Right hindlimb (tissue), 1 donor: ENCODE measurements at places on chromosomes 13 and 19.
A peak's percentile ranks its signal among the peaks of the same experiment; 100 is the strongest.

DNA sequence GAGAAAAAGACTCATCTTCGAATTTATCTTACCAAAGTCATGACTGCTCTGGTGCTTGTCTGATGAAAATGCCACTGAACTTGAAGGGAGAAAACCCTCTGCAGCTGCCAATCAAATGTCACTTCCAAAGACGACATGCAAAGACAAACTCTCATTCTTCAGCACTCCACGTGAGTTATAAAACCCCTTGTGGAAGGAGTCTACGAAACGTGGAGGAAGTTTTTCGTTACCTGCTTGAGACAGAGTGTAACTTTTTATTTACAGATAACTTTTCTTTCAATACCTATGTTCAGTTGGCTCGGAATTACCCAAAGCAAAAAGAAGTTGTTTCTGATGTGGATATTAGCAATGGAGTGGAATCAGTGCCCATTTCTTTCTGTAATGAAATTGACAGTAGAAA lies 19.2 kb upstream of the PHF11 start:
- DNase-seq = no peak

DNA sequence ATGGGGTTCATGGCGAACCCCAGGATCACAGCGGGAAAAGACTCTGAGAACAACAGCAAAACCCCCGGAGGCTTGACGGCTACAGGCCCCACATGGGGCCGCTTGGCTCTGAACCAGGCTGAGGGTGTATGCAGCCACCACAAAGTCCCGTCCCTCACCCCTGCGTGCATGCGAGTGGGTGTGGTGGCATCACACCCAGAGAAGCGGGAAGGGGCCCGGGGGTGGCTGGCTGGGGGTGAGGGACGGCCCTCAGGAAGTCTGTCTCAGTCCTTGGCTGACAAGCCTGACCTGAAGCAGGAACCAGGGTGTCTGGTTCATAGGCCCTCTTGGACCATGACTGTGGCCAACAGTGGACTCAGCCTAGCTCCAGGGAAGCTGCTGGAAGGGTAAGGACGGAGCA lies 34.2 kb downstream of the CEBPG start:
- peak; percentile 22 for DNase-seq

- no peak for DNase-seq
These were observed 10.0 kb upstream of the GRTP1 start for GRCh38 chr13:113373811-113374485.

GRCh38 chr19:57212109-57212508 lies 18.7 kb upstream of the AURKC start:
- no peak for DNase-seq

GRCh38 chr13:37473035-37473434 lies 125.5 kb downstream of the POSTN start:
- no peak for DNase-seq

DNA sequence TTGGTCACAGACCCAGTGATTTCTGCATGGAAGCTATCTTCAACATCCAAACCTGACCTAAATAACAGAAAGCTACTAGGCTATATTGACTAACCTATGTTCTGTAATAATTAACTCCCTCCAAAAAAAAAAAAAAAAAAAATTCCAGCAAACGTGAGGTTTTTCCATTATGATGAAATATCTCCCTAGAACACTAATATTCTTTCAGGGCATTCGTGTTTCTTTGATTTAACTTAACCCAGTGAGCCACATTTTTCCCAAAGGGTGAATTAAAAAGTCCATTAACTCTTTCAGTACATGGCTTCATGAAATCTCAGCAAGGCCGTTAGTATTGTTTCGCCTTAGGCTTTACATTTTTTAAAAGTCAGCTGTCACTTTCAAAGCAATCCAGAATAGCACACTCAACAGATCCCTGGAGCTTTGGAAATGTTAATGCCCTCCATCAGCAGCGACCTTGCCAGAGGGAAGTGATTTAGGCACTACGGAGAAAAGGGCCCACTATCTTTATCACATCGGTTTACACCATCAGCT lies 175.8 kb downstream of the DCT start:
- no peak for DNase-seq

GRCh38 chr13:111480976-111481375 lies 160.5 kb downstream of the TEX29 start:
- DNase-seq = no peak

GRCh38 chr13:61410669-61411297 lies 4.9 kb downstream of the PCDH20 start:
- no peak for DNase-seq

DNA sequence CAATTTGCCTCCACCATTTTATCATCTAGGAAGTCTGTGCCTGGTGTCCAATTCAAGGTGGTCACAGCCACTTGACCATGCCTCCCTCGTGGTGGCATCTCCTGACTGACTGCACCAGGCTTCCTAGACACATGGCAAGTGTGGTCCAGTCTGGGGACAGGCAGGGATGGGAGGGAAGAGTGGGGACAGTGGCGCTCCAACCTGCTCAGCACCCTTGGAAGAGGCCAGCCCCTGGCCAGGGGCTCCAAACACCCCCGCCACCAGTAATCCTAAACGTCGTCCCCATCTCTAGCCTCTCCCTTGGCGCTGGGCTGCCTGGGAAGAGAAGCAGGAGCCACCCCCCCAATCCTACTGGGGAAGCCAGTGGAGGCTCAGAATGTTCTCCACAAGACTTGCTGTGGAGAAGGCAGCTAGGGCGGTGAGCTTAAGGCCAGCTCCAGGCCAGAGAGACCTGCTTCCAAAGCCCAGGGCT lies 2.7 kb downstream of the RPL36 start:
- DNase-seq = no peak

DNA sequence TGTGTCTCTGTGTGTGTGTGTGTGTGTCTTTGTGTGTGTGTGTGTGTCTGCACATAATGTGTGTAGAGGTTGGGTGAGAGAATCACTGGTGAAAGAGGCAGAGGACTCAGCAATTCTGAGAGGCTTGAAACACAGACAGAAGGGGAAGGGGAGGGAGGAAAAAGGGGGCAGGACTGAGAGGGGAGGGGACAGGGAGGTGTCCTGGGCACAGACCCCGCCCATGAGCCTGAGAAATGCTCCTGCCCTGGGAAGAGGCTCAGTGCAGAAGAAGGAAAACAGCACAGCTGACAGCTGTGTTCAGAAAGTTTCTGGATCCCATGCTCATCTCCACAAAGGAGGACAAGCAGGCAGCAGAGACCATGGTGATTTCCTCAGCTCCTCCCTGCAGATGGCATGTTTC lies 59.1 kb upstream of the CEACAM8 start:
- DNase-seq = no peak

- DNase-seq = peak; percentile 93
These were observed 18.5 kb downstream of the TMED1 start for GRCh38 chr19:10817291-10818038.

DNA sequence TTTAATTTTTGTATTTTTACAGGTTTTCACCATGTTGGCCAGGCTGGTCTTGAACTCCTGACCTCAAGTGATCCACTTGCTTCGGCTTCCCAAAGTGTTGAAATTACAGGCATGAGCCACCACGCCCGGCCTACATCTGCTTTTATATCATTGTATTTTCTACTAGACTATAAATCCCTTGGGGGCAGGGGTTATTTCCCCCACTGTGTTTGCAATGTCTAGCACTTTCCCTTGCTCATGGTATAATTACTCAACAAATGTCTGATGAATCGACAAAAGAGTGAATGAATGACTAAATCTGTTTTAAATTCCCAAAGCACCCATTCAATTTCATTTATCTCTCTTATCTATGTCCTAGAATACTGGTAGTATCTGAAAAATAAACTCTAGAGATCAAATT lies 244.5 kb upstream of the CSNK1A1L start:
- no peak for DNase-seq

GRCh38 chr13:21039097-21039800 lies 22.1 kb downstream of the LATS2 start:
- no peak for DNase-seq

- DNase-seq = no peak
These were observed 764 bp downstream of the CLEC11A start for GRCh38 chr19:50723735-50724521.

GRCh38 chr19:2227415-2228156 lies 8.5 kb downstream of the PLEKHJ1 start:
- no peak for DNase-seq

DNA sequence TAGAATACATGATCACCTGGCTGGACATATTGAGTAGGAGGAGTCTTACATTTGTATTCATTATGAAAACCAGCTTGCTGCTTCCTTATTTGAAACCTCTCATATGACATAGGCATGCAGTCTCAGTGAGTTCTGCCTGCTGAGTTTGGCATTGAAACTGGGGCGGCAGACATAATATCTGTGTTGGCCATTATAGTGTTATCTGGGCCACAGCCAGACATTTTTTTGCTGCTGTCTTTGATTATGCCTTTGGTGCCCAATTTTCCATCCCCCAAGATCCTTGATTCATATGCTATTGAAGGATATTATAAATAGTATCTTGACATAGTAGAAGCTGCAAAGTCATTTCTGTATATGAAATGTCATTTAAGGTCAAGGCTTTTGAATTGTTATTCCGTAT lies 15.8 kb downstream of the FREM2 start:
- DNase-seq = no peak

- DNase-seq = no peak
These were observed 5.7 kb upstream of the LRRC4B start for GRCh38 chr19:50573741-50574461.

DNA sequence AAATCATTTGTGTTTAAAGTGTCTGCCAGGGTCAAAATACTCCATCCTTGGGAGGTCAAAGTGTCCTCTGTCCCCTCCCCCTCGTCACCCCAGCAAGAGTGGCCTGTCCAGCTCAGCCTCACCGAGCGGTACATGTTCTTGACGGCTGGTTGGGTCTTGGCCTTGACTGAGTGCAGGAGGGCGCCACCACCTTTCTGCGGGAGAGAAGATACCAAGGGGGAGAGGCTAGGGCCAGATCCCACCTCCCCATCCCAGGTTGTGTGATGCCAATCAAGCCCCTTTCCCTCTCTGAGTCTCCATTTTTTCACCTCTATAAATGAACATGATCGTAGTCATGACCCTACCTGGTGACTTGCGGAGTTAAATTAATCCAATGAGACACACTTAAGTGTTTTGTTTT lies 6.1 kb downstream of the CRB3 start:
- no peak for DNase-seq

- DNase-seq = peak; percentile 68
These were observed 109.3 kb downstream of the ABCC4 start for GRCh38 chr13:95191821-95192563.

DNA sequence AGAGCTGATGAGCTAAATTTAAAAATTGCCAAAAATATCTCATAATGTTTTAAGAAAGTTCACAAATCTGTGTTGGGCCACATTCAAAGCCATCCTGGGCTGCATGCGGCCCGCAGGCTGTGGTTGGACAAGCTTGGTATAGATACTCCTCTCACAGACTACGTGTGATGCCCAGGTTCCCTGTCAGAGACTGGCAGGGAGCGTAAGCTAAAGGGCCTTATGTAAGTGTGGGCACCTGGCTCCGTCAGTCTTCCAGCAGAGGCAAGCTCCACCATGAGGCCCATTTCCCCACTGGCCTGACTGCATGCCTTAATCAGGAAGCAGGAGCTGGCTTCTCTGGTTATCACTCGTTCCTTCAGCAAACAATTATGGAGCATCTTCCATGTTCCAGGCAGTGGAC lies 200.2 kb downstream of the FOXO1 start:
- no peak for DNase-seq

- DNase-seq = no peak
These were observed 521.5 kb upstream of the HTR2A start for GRCh38 chr13:47418206-47418920.

DNA sequence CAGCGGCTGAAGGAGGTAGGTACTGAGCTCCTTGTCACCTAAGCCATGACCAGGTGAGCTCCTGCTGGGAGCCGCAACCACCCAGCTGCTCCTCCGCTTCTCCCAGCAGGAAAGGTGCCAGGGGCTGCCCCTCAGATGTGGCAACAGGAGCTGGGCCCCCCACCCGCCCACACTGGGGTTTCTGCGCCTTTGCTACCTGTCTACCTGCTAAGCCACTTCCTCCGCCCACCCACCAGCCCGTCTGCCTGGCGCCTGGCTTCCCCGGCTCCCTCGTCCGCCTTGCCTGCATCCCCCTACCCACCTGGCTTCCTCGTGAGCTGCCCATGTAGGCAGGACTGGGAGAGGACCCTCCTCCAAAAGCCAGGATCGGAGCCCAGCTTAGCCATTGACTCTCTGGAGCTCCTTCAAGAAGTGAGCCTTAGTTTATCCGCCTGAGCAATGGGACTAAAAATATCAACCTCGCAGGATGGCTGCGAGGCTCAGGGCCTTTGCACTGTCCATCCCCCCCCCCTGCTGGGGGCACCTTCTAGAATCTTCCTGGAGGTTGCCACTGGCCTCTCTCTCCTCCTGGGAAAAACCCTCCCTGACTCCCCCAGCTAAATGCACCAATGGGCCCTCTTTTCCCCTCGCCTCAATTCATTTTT lies 55.8 kb upstream of the KLF2 start:
- no peak for DNase-seq

GRCh38 chr19:10625003-10625761 lies at the start of gene SLC44A2:
TSS of gene SLC44A2 (plus strand) at chr19:10625553. CDS start at chr19:10625634, 81 bp downstream.
- peak; percentile 92 for DNase-seq

GRCh38 chr19:48926909-48927308 lies 6.6 kb upstream of the DHDH start:
- DNase-seq = no peak

DNA sequence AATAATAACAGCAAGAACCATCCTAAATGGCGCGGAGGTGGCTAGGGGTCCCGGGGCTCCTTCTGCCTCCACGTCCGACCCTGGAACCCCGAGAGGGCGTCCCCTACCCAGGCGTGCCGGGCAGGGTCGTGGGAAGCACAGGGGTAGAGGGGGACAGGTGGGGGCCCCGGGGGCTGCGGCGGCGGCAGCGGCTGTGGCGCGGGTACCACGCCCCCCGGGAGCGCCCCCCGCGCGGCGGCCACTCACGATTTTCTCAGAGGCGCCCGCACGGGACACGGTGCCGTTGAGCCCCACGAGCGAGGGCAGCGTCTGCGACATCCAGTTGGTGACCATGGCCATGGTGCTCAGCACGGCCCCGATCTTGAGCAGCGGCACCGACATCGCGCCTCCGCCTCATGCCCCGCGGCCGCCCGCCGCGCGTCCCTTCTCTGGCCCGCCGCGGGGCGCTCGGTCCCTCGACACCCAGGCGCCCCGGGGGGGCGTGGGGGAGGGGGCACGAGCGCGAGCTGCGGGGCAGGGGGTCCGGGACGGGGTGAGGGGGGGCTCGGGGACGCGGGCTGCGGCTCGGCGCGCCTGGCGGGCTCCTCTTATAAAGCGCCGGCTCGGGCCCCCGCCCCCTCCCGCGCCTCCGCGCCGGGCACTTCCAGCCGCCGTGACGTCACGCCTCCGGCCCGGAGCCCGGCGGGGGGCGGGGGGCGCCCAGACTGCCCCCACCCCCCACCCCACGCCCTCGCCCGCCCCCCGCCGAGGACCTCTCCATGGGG lies 22.9 kb downstream of the OLFM2 start:
- DNase-seq = peak; percentile 36

GRCh38 chr19:15185188-15185587 lies 15.6 kb downstream of the NOTCH3 start:
- no peak for DNase-seq

DNA sequence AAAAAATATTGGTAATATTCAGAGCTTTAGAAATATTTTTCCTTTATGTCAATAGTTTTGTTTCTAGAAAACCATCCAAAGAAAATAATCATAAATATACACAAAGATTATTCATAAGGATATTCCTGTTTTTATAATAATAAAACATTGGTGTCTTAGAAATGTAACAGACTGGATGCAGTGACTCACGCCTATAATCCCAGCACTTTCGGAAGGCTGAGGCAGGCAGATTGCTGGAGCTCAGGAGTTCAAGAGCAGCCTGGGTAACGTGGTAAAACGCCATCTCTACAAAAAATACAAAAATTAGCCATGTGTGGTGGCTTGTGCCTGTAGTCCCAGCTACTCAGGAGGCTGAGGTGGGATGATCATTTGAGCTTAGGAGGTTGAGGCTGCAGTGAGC lies 106.8 kb downstream of the DHRS12 start:
- DNase-seq = no peak

GRCh38 chr13:102687520-102687919 lies 7.3 kb downstream of the METTL21C start:
- no peak for DNase-seq
